ENCODE measurements at places on chromosomes 1 and 21. TPM values are rescaled to one million over a fixed set of nuclear protein-coding genes. Genes with fewer than 3 reads are reported as not detected.

PLA2G2D gene
- not detected for total RNA-seq

DNA sequence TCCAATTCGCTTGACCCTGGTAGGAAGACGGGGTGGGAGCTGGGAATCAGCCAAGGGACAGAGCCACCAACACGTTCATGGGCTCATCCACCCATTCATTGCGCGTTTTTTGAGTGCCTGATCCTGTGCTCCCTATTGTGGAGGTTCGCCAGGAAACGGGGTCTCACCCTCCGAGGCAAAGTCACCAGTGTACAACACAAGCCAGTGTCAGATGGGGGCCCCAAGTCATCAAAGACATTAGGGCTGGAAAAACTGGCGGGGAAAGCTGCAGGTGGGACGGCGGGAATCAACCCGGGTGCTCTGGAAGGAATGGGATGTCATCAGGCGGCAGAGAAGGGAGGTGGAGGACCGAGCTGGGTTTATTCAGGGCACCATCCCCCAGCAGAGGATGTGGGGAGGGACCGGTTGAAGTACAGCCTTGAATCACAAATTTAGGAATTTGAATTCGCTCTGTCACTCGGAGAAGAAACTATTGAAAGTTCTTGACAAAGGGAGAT, 667 bp upstream of the NID1 start:
- DNase-seq, result no peak

- DNase-seq, result no peak
Measured at GRCh38 chr1:69246710-69247109, 321.0 kb upstream of the LRRC7 start.

LCE3E gene
- total RNA-seq, result not detected

GRCh38 chr1:169113613-169114119, 7.2 kb downstream of the ATP1B1 start:
- DNase-seq, result peak; percentile 95

Data from IMR-90 (cell line).